ENCODE measurements at places on chromosomes 13 and 19.

- no peak for DNase-seq
Measured at GRCh38 chr13:24032252-24032651, 128.3 kb upstream of the SPATA13 start.

DNA sequence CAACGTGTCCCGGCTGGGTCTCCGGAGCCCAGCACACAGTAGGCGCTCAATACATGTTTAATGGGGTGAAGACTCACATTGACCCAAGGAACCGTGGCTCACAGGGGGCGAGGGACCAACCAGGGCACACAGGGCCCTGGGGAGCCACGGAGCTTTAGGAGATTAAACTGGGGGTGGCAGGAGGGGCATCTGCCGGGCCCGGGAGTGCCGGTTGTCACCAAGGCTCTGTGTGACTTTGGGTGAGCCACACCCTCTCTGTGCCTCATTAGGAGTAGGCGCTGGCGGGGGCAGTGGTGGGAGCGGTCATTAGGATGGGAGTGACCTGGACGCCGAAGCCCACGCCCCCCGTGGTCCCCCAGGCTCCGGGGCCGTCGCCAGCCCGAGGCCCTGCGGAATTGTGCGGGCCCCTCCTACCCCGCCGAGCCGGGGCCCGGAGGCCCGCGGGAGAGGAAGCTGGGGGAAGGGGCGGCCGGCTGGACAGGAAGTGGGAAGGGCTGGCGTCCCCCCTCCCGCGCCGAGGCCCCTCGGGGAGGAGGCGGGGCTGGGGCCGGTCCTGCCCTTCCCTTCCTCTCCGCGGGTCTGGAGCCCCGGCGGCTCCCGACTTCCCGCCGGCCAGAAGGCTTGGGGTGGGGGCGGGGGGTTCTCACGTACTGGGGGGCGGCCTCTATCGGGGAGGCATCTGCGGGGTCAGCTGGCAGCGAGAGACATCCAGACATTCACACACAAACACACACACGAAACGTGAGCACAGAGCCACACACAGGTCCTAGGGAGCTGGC lies 1.8 kb upstream of the SSBP4 start:
- peak; percentile 50 for DNase-seq

DNA sequence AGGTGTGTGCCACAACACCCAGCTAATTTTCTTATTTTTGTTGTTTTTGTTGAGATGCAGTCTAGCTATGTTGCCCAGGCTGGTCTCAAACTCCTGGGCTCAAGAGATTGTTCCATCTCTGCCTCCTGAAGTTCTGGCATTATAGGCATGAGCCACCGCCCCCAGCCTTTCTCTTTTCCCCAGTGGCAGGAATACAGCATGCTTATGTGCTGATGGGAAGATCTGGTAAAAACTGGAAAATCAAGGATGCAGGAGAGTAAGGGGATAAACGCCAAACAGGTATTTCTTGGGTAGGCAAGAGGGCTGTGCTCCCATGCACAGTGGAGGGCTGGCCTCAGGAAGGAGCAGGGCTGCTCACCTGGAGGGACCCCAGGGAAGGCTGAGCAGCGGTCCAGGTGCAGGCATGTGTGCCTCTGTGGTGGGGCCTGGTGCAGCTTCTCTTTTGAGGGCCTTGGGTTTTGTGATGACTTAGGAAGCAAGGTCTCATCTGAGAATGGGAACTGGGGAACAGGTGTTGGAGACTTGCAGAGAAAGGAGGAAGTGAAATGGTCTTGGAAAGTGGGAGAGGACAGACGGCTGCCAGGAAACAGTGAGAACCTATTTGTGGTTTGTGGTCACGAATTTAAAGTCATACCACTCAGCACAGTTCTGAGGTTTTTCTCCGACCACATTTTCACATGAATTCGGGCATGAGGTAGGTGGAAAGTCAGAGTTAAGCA lies 106.5 kb downstream of the TEX26 start:
- no peak for DNase-seq

DNA sequence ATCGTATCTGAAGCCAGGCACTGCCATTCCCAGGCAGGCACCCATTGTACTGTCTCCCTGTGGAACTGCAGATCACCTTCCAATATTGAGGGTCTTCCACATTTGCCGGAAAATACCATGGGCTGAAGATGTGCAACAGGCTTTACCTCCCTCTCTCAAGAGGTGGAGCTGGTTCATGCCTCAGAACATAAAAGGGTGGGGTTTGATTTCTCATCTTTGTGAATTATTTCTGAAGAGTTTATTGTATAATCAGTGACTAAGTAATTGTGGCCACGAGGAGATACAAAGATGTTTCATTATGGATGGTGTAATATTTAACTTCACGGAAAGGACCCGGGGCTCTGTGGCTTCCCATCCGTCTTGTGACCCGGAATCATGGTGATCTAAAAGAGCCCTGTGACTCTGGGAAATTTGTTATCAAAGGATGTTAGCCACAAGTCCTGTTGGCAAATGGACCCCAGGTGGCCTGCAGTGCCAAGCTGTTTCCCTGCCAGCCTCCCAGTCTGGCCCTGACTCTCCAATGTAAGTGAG lies 230.5 kb downstream of the LACC1 start:
- no peak for DNase-seq

- DNase-seq = no peak
Measured at GRCh38 chr19:50518091-50519005, 4.6 kb upstream of the ASPDH start.

- DNase-seq = no peak
Measured at GRCh38 chr13:104567114-104567513, 1500.9 kb upstream of the SLC10A2 start.

DNA sequence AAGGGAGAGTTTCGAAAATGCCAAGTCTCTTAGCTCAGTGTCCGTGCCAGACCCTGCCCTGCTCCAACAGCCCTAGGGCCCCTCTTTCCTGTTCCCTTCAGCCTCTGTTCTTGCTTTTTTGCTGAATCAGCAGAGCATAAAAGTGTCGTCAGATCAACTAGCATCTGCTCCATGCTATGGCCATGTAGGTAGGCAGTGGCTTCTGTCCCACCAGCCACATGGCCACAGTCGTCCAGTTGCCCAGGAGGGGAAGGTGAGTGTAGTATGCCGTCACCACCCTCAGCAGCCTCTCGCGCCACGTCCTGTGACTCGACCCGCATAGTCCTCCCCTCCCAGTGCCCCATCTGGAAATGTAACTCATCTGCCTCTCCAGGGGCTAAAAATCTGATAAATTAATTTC lies 50.9 kb upstream of the ATP11A start:
- no peak for DNase-seq

DNA sequence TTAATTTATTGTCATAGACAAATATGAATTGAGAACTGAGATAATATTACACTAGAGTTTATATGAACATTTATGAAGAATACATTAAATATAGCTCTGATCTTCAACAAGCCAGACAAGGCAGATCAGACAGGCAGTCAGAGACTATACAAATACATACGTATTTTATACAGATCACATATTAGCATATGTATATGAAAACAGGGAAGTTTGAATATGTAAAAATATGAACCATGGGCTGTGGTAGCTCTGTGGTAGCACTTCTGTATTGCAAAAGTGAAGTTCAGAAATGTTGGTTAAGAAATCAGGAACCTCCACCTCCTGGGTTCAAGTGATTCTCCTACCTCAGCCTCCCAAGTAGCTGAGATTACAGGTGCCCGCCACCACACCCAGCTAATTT lies 20.7 kb downstream of the GPR180 start:
- DNase-seq = no peak

GRCh38 chr19:48819366-48819816 lies 8.6 kb upstream of the BCAT2 start:
- DNase-seq = no peak

DNA sequence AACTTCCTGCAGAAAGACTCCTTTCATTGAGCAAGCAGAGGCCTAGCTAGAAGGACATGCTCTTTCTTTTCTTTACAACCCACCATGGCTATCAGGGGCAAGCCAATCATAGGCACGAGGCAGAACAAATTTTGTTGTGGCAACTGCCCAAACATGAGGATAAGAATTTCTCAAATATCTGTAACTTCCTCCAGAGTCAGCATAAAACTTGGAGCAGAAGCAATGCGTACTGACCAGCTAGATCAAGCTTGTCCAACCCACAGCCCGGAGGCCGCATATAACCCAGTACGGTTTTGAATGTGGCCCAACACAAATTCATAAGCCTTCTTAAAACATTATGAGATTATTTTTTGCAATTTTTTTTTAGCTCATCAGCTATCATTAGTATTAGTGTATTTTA lies 87.0 kb upstream of the SOX21 start:
- DNase-seq = no peak
